ENCODE measurements at places on chromosomes 16 and 17.
A peak's percentile ranks its signal among the peaks of the same experiment; 100 is the strongest.

DNA sequence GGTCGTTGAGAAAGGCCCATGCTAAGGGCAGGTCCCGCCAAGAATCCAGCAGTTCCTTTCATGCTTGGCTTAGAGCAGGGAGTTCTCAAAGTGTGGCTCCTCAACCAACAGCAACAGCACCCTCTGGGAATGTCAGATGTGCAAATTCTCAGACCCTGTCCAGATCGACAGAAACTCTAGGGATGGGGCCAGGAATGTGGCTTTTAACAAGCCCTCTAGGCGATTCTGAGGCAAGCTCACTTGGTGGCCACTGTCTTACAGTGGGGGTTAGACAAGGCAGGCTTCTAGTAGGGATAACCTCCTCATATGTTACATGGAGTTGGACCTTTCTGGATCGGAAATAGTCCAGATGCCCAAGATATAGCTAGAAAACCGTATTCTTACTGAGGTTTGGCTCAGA is 144.8 kb downstream of the ZFHX3 start:
- no peak for DNase-seq

DNA sequence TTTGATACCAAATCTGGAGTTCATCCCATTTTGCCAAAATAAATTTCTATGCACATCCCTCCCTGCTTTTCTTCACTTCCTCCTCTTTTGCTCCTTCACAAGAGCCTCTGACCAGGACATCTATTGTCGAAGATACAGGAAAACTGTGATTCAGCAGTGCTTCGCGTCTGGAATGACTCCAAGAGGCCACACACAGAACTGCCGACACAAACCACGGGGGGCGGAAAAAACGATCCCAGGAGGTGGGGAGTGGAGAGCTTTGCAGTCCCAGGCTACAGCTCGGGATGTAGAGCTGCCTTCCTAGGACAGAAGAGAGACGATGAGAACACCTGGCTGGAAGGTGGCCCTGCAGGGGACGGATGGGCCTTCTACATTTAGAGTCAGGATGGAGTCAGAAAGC is 102.8 kb downstream of the XYLT1 start:
- DNase-seq = peak; percentile 39

GRCh38 chr17:17792037-17792550 is 44.7 kb downstream of the SREBF1 start:
- DNase-seq = no peak

DNA sequence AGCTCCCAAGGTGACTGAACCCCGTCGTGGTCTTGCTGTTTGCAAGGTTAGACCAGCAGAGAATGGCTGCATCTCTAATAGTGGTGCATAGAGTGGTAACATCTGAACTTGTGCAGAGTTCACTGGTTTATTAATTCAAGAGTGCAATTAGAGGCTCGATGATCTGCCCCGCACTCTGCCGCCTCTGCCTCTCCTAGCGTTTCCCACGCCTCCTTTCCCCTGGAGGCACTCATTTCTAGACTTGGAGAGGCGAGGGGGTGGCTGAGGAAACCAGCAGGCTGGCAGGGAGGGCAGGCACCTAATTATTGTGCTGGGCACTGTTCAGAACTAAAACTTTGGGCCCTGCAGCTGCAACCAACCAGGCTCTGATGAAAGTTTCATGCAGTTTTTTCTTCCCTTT is 363.5 kb upstream of the EEF2KMT start:
- DNase-seq = no peak

DNA sequence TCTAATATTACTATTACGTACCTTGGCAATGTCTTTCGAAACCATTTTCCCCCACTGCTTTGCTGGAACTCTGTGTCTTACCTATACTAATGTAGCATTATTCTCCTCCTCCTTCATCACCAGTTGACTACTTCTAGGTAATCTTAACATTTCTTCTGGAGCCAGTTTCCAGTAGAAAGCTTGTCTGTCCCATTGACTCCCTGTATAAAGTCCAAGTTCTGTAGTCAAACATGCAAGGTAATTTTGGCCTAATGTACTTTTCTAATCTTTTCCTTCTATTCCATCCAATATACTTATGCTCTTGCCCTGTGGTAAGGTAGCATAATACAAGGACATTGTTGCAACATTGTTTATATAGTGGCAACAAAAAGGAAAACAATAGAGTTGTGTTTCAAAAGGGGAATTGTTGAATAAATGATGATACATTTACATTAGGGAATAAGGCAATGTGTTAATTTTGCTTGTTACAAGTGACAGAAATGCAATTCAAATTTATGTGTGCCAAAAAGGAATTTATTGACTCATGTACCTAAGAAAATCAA is 27.9 kb downstream of the OMG start:
- DNase-seq = no peak

- DNase-seq = no peak
Measured at GRCh38 chr16:67988675-67989074, 8.4 kb upstream of the DPEP3 start.

GRCh38 chr17:60089096-60089806 is 10.5 kb upstream of the HEATR6 start:
- DNase-seq = no peak

DNA sequence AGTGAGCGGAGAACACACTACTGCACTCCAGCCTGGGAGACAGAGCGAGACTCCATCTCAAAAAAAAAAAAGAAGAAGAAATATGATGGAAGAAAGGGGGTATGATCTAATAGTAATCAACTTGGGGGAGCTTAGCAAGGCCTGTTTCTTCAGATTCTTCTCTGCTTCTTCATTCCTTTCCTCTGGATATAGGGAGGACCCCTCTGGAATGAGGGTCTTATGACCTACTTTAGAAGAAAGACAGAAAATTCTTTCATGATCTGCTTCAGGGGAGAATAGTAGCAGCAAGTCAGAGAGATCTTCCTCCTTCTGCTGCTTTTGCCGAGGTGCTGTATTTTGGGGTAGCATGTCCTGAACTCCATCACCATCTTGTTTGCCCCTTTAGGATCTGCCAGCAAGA is 44.9 kb upstream of the ETV4 start:
- DNase-seq = no peak

GRCh38 chr17:75721463-75722011 is 278 bp downstream of the ITGB4 start:
- DNase-seq = no peak

GRCh38 chr16:1413684-1414531 is 596 bp downstream of the UNKL start:
- peak; percentile 61 for DNase-seq

DNA sequence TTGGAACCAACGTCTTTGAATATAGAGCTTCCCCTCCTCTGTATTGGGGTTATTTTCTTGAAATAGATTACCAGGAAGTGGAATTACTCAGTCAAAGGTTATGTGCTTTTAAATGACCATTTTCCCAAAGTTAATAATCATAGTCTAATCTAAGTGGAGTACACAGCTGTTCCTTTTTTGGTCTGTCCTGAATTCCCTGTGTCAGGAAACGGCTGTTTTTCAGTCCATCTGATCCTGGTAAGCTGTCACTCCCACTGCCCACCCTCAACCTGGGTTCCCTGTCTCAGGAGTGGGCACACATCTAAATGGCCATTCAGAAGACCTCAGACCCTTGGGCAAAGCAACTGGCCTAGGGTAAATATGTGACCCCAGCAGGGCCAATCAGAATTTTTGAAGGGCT is 57.6 kb upstream of the KSR1 start:
- DNase-seq = no peak

GRCh38 chr17:30093463-30094147 is 23.0 kb upstream of the NSRP1 start:
- peak; percentile 73 for DNase-seq

GRCh38 chr17:33475594-33475993 is 182.5 kb upstream of the ASIC2 start:
- DNase-seq = no peak

DNA sequence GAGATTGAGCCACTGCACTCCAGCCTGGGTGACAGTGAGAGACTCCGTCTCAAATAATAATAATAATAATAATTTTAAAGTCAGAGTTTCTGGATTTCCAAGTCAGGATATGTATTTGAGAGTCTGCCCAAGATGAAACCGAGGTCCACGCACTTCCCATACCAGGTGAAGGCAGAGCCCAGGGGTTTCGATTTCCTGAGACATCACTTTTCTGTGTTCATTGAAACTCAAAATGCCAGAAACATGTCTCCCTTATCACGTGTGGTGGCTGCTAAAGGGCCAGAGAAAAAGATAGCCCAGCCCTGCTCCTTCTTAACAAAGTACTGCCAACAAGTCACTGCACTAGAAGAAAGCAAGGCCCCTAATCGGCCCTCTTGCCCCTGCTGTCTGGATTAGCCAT is 9.8 kb upstream of the RNF157 start:
- DNase-seq = no peak

- peak; percentile 71 for DNase-seq
Measured at GRCh38 chr16:81473558-81473957, 28.9 kb downstream of the CMIP start.

DNA sequence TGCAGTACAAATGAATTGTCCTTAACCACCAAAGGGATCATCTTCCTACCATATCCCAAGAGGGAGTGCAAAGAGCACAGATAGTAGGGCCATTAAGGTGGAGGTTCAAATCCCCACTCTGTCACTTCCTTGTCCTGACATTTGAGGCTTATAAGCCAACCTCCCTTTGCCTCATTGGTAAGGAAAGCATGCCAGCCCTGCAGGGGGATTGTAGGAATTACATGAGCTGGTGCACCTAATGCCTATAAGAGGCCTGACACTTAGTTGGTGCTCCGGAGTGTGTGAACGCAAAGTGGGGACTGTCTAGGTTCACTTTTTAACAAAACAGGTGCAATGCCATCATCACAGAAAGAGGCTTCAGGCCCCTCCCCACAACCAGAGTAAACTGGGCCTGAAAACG is 374.4 kb downstream of the SNX29 start:
- DNase-seq = no peak

DNA sequence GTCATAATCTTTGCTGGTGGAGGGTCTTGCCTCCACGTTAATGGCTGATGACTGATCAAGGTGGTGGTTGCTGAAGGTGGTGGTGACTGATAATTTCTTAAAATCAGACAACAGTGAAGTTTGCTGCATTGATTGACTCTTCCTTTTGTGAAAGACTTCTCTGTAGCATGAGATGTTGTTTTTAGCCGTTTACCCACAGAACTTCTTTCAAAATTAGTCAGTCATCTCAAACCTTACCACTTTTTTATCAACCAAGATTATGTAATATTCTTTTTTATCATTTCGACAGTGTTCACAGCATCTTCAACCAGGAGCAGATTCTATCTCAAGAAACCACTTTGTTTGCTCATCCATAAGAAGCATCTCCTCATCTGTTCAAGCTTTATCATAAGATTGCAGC is 5.9 kb downstream of the UQCRC2 start:
- no peak for DNase-seq

DNA sequence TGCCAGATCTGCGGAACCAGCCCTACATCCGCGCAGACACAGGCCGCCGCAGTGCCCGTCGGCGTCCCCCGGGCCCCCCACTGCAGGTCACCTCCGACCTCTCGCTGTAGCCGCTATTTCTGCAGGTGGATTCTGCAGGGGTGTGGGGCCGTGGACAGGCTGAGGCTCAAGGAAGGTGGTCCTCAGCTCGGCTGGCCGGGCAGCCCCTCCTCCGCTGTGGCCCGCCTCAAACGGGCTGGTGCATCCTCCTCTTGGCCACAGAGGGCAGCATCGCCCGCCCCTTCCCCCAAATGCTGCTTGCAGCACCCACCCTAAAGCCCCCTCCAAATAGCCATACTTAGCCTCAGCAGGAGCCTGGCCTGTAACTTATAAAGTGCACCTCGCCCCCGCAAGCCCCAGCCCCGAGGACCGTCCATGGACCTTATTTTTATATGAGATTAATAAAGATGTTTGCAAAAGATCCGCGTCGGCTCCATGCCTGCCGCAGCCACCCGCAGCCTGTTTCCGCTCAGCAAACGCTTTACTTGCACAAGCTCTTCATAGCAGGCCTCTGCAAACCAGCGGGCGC is 14.9 kb downstream of the SPATA32 start:
- no peak for DNase-seq

DNA sequence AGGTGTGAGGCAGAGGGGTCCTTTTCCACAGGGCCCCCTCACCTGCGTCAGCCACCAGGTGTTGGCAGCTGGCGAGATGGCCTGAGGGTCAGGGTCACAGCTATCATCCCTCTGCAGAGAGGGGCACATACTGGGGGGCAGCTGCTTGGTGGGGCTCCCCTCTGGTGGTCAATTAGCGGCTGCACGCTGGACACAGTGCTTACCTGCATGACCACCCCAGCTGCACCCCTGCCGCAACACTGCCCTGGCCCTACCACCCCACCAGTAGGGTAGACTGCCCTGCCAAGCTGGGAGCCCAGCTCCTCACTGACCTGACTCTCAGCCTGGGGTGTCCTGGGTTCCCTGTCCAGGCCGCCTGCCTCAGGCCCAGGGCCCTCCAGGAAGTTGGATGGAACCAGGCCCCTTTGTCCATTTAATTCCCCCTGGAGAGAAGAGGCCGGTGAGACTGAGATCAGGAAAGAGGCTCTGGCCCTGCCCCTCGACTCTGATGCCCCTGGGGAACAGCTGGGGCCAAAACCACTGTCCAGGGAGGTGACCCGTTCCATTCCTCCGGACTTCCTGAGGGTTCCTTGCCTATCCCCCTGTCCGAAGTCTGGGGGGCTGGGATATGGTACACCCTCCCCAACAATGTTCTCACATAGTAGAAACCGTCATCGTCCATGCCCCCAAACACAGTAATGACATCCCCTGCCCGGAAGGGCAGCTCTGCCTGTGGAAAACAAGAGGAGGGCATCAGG is 23.7 kb downstream of the TSPOAP1 start:
- no peak for DNase-seq

- no peak for DNase-seq
Measured at GRCh38 chr16:65309354-65309753, 187.5 kb upstream of the CDH11 start.

Measured in choroid plexus epithelial cell (primary cell).